ENCODE measurements at places on chromosomes 6 and 20.

GRCh38 chr6:132919045-132919860 is 104.9 kb downstream of the RPS12 start:
- no peak for DNase-seq

DNA sequence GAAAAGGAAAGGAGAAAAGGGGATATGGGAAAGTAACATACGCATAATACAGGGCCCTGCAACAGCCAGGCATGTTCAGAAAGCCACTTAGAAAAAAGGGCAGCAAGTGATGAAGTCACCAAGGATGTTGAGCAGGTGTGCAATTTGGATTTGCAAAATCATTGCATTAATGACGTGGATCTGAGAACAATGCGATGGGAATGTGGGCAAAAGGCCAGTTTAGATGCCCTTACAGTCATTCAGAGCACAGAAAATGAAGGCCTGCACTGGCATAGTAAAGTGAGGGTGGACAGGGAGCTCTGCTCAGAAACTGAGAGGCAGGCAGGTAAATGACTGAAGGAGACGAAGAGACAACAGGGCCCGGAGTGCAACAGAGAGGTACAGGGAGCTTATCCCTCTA is 123.7 kb upstream of the NHSL1 start:
- DNase-seq = no peak

DNA sequence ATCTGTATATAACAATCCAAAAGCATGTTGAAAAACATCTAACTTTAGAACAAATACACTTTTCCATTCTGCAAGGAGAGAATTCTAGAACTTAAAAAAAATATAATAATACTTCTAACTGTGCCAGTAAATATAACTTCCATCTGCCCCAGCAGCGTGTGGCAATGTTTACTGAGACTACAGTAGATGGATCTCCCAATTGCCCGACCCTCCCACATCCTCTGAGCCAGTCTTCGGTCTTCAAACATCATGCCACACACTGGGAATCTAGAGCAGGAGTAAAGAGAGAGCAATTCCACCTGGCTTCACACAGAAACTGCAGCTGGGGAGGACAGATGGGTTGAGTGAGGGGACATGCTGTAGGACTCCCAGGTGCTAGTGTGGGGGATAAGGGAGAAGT is 121.3 kb upstream of the NHSL1 start:
- no peak for DNase-seq

GRCh38 chr6:125116710-125117109 is 36.9 kb upstream of the TPD52L1 start:
- DNase-seq = no peak

DNA sequence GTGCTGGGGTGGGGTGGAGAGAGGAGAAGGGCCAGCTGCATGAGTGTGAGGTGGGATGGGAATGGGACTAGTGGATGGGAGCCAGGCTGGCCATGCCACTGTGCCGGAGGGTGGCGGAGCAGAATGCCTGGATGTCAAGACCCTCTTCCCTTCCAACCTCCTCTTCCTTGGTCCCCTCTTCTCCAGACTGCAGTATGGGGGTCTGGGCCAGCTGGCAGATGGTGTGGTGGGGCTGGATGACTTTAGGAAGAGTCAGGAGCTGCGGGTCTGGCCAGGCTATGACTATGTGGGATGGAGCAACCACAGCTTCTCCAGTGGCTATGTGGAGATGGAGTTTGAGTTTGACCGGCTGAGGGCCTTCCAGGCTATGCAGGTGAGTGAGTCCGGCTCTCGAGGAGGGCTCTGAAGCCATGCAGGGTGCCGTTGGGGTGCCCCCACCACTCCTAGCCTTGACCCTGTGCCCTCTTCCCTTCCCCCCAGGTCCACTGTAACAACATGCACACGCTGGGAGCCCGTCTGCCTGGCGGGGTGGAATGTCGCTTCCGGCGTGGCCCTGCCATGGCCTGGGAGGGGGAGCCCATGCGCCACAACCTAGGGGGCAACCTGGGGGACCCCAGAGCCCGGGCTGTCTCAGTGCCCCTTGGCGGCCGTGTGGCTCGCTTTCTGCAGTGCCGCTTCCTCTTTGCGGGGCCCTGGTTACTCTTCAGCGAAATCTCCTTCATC is 7.7 kb downstream of the DDR1 start:
- no peak for DNase-seq

DNA sequence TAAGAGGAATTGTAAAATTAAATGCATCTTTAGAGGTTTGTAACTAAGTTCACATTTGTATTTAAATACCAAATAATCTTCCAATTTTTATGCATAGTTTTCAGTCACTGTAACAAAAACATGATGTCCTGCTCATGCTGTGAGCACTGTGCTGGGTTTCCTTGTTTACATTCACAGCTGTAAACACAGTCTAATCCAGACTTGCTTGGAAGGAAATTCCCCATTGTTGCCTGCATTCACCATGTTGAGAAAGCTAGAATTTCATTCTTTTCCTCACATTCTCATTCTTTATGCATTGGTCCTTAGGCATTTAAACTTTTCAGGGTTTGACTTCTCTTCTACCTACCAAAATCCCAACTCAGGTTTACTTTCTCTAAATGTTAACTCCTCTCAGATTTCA is 242.0 kb upstream of the TBX18 start:
- no peak for DNase-seq

DNA sequence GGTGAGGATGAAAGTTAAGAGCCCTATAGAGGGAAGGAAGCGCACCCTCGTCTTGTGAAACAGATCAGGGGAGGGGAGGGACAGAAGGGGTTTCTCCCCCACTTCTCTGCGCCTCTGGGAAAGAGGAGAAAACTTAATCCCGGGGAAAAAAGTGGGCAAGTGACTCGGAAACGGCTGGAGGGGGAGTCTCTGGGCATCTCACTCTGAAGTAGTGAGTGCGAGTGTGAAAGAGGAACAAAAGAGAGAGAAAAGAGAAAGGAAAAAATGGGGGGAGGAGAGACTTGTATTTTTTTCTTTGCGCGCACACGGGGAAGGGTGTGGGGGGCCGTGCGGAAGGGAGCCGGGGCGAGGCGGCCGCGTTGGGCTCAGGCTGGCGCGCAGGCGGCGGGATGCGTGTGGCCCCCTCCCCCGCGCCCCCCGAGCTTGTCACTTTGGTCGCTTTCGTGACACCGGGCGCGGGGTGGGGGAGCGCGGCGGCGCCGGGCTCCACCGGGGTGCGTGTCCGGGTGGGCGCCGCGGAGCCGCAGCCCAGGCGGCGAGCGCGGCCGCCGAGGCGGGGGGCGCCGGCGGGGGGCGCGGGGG is 454 bp downstream of the L3MBTL3 start:
- DNase-seq = no peak

DNA sequence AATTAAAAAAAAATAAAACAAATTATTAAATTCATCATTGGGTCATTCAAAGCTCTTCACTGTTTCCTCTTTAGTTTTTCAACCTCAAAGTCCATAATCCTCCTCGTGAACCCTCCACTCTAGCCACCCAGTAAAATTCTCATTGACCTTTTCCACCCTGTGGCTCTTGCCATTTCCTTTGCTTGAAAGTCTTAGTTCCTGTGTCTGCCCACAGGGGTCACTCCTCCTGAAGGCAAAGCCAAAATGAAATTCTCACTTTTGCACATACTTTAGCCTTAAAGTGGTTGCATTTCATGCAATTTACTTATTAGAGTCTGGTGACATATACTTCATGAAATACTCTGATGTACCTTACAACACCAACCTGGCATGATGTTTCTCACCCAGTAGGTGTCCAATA is 263.7 kb downstream of the BMP2 start:
- peak; percentile 50 for DNase-seq

DNA sequence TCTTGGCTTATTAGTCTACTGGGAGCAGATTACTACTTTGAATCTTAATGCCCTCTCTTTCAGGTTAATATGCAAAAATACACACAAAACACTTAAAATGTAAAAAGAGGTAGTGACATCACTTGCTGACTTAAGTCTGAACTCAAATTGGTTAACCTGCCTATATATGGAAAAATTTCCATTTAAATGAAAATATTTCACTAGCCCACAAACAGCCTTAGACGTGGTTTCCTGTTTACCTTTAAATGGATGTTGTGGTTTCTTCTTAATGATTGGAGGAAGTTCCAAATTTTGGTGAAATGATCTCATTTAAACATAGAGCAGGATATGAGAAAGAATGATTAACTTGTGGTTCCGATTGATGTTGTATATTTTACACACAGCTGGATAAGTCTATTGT is 553.7 kb downstream of the CD109 start:
- no peak for DNase-seq

- peak; percentile 74 for DNase-seq
Measured at GRCh38 chr20:62500237-62500864, 24.6 kb upstream of the GATA5 start.

DNA sequence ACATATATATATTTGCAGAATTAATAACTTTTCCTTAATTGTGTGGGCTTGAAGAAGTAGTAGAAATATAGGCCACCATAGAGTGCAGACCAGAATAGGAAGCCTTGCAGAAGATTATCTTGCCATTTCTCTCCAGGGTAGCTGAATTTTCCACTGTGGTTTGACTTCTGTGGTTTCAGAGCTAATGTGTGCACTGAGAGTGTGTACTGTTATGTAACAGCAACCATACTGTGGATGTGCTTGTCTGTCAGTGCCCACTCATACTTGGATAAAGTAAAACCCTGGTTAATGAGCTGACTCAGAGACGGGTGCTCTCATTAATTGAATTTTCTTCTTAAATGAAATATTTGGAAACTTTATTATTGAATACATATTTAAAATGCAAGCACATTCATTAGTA is 57.2 kb downstream of the CEP43 start:
- no peak for DNase-seq

DNA sequence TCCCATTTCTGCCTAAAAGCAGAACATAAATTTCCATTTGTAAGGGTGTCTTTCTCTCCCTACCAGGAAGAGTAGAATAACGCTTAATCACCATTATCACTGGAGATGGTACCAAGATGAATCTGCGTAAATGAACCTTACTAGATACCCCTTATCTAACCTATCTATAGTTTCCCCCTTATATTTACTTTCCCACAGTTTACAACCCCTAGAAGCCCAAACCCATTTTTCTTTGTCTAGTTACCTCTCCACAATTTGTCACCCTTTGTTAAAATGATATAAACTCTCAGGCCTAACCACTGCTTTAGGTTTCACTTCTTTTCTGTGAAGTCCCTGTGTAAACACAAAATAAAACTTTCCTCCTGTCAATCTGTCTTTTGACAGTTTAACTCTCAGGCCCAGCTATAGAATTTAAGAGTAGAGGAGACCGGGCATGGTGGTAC is 45.5 kb downstream of the PCNA start:
- no peak for DNase-seq

- DNase-seq = peak; percentile 86
Measured at GRCh38 chr6:136051140-136051775, 198.9 kb downstream of the MTFR2 start.

DNA sequence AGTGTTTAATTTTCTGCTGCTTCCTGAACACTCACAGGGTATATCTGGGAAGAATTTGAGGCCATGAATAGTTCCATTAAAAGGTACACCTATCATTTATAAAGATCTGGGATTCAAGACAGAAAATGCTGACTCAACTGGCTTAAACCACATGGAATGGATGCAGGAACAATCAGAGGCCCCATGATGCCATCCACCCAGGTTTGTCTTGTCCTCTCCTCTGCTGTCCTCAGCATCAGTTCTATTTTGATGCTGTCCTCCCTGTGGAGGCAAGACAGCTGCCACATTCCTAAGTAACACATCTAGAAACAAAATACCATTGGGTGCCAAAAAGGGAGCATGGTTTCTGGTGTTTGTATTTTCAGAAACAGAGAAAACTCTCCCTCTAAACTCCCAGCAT is 143.4 kb downstream of the ELOVL4 start:
- DNase-seq = no peak

- DNase-seq = no peak
Measured at GRCh38 chr6:160265869-160266476, 7.4 kb upstream of the SLC22A2 start.

- no peak for DNase-seq
Measured at GRCh38 chr6:30350524-30350923, 5.6 kb downstream of the RPP21 start.

- no peak for DNase-seq
Measured at GRCh38 chr6:43831191-43831590, 61.2 kb downstream of the VEGFA start.

DNA sequence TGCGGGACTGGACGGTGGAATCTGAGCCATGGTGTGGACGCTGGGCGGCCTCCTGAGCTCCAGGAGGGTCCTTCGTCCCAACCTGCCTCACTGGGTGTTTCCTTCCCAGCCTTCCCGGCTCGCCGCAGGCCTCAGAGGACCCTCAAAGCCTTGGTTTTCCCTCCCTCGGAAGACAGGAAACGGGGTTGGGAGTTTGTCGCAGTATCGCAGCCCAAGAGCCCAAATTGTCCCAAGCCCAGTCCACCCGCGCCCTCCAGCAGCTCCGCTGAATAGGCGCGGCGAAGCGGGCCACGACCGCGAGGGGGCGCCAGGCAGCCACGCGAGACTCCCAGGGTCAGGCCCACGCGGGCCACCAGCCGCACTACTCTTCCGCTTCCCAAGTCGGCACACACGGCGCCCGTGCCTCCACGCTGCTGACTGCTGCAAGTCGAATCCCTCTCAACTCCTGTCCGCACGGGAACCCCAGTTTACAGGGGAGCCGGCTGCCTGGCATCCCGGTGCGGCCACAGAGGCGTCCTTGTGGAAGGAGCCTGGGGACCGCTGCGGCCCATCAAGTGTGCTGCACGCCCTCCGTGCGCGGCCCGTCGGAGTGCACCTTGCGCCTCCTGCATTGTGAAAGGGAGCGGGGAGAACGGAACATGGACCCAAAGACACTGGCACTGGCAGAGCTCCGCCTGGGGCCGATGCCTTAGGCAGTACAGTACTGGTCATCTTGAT is 40.4 kb upstream of the HMGA1 start:
- peak; percentile 68 for DNase-seq

GRCh38 chr20:63702036-63702665 is 5.6 kb downstream of the ARFRP1 start:
- no peak for DNase-seq

- DNase-seq = peak; percentile 70
Measured at GRCh38 chr6:109165392-109165974, 70.2 kb downstream of the CEP57L1 start.

DNA sequence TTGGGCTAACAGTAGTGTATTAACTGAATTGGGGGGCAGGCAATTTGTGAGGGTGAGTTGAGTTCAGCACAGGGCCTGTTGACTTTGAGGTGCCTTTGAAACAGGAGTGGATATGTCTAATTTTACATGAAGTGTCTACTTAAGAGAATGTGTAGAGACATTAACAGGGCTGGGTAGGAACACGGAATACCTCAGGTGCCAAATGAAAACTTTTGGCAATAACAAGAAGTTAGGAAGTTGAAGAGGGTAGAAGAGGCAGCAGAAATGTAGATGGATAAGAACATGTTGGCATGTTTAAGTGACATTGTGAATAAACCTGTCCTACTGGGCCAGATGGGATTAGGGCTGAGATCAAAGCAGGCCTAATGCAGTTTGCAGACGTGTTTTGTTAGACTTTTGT is 117.0 kb downstream of the SLC16A10 start:
- DNase-seq = no peak

DNA sequence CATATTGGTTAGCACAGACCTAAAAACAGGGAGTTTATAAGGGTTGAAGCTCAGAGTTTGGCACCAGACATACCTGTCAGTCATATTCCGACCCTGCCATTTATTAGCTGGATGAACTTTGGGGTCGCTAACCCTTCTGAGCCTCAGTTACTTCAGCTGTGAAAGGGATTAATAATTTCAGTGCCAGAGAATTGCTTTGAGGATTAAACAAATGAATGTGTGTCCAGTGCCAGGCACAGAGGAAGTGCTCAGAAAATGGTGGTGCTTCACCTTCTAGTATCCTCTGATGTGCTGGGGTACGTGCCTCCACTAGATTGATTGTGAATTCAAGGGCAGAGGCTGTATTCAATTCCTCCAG is 4.1 kb upstream of the EPB41L1 start:
- no peak for DNase-seq

All from SK-MEL-5 (cell line).